ENCODE measurements at places on chromosomes 12 and 14.

- no peaks in the 10 kb centered on the region for H3K36me3 ChIP-seq
- no peak overlapping the region for H3K27ac ChIP-seq
- no peaks in the 10 kb centered on the region for H3K27me3 ChIP-seq
- DNase-seq: no peak
- no peaks in the 10 kb centered on the region for H3K4me1 ChIP-seq
- H3K4me3 ChIP-seq: no peak overlapping the region
Measured at GRCh38 chr12:133165776-133166175, 15.5 kb upstream of the ZNF268 start.

- no peak overlapping the region for H3K4me3 ChIP-seq
- DNase-seq: no peak
- H3K4me1 ChIP-seq: no peaks in the 10 kb centered on the region
- no peaks in the 10 kb centered on the region for H3K36me3 ChIP-seq
- no peaks in the 10 kb centered on the region for H3K27me3 ChIP-seq
Measured at GRCh38 chr12:117212563-117213190, 22.4 kb upstream of the FBXO21 start.

DNA sequence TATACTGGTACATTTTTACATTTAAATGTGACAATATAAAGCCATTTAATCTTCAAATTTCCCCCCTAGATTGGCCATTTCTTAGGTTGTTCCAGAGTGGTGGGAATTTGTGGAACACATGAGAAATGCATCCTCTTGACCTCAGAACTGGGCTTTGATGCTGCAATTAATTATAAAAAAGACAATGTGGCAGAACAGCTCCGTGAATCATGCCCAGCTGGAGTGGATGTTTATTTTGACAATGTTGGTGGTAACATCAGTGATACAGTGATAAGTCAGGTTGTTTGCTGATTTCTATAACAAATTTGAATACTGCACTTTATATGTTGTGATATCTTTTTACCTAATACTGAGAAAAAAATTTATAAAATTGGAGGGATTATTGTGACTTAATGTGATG, 7.6 kb upstream of the ZNF410 start:
- H3K4me3 ChIP-seq: no peak overlapping the region
- DNase-seq: no peak
- no peak overlapping the region for H3K27ac ChIP-seq
- H3K36me3 ChIP-seq: no peaks in the 10 kb centered on the region
- no peaks in the 10 kb centered on the region for H3K4me1 ChIP-seq

GRCh38 chr12:107891967-107892366, 117.5 kb downstream of the ASCL4 start:
- no peaks in the 10 kb centered on the region for H3K4me1 ChIP-seq
- H3K27me3 ChIP-seq: no peaks in the 10 kb centered on the region
- H3K36me3 ChIP-seq: no peaks in the 10 kb centered on the region
- no peak overlapping the region for H3K27ac ChIP-seq
- H3K4me3 ChIP-seq: no peak overlapping the region
- DNase-seq: no peak

DNA sequence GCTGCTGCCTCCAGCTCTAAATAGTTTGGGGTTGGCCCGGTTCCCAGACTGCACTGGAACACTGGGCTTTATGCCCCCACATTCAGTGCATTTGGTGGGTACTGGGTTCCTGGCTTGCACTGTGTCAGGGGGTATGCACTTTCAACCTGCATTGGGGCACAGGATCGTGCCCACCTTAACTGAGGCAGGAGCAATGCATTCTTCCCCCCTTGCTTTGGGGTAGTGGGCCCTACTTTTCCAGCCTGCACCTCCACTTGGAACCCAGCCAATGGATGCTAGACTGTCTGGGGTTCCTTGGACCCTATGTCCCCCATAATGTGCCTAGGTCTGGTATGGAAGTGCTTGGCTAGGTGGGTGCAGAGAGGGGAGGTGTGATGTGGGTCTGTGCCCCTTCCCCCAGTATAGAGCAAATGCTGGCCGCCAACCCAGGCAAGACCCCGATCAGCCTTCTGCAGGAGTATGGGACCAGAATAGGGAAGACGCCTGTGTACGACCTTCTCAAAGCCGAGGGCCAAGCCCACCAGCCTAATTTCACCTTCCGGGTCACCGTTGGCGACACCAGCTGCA, 615 bp downstream of the TARBP2 start:
- no peaks in the 10 kb centered on the region for H3K27me3 ChIP-seq
- peaks cover 16% of the 10 kb centered on the region for H3K36me3 ChIP-seq
- peak overlapping the region; percentile 64 for H3K4me3 ChIP-seq
- H3K4me1 ChIP-seq: peaks cover 75% of the 10 kb centered on the region
- H3K27ac ChIP-seq: peak overlapping the region; percentile 99
- DNase-seq: no peak
